ENCODE measurements at places on chromosomes 6 and 20.

GRCh38 chr6:136012943-136013342 is 161.4 kb downstream of the PDE7B start:
- DNase-seq = no peak

GRCh38 chr6:145212813-145213212 is 522.5 kb downstream of the EPM2A start:
- DNase-seq = no peak

DNA sequence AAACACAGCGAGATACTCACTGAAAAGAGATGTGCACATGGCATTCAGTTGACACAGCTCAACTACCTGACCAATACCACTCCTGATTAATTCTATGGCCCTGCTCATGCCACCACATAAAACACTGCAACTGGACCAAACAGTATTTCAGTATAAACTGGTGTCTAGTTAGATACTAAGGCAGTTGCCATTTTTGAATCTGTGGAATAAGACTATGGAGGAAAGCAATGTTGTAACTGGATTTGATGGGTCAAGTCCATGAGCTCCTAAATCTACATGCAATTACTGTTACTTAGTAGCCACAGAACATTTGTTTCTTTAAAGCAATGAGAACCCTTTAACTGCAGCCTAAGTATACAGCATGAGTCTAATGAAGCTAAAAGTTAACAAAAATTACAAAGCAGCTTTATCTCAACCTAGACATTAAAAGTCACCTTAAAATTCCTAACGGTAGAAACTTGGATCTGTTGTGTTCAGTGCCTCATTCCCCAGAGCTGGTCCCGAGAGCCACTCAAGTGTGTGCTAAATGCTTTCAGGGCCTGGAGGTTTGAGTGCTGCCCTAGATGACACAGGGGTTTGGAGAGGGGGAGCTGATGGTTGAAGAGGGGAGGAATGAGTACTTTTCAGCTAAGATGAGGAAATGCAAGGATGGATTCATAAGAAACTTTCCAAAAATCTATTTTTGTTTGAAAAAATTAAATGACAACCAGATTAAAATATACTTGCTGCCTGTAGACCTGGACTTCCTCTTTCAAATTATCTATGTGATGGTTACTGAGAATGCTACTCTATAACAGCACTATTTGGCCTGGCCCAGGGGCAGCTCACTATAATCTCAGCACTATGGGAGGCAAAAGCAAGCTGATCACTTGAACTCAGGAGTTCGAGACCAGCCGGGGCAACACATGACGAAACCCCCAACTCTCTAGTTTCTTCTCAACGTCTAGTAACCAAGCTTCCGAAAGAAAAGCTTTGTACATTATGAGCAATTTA is 15.6 kb downstream of the SNX5 start:
- DNase-seq = no peak

DNA sequence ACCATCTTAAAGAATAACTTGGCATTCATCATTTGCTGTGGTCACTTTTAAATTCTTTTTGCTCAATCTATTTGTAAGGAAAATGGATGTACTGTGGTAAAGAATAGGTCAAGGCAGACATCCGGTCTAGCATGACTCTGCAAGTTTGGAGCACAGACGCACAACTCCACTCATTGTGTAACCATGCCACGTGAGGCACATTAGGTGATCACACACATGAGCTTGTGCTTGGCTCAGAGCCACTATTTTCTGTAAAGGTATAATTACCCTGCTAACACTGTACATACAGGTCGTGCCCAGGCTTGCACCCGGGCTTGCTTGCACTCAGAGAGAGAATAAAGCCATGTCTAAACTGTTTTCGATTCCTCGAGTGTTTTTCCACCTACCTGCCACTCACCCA is 1289.1 kb upstream of the ADGRB3 start:
- DNase-seq = no peak

DNA sequence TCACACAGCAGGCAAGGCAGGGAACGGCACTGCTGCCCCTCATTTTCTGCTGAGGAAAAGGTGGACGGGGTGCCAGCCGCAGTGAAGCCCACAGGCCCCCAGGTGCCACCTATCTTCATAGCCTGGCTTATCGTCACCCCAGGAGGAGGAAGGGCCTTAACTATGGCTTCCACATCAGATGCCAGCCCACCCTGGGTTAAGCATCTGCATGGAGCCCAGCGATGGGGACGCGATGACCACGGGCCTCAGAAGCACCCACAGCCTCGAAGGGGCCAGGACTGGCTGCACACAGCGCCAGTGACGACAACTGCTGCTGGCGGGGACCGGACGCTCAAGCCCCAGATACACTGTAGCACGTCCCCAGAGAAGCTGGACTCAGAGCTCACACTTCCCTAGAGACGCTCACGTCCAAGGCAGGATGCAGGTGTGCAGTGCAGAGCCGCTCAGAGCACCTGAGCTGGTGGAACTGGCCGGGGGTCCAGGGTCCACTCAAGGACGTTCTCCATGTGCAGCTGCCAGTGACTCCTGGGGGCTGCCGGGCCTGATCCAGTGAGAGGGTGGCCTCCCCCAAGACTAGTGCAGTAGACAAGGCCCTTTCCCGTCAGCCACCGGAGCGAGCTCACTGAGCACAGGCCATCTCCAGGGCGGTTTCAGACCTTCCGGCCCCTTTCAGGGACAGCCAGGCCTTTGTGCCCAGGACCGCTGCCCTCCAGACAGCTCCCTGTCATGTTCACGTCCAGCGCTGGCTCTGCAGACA is 83.0 kb downstream of the YTHDF1 start:
- no peak for DNase-seq

GRCh38 chr20:4303136-4303535 is 287.8 kb upstream of the RNF24 start:
- no peak for DNase-seq

DNA sequence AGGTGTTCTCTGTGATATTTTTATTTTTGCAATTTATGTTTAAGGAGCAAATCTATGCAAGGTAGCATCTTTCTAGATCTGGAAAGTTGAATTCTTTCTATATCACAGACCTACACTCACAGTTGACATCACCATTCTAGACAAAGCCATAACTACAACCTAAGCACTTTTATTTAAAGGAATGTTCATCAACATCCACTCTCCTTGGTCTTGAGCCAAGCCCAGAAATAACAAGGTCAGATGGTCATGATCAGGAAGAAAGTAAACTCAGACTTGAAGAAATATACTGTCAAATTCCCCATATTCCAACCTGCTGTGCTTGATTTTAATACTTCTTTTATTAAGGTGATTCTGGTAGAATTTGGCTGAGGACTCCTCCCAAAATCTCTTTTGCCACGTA is 32.2 kb downstream of the MMUT start:
- DNase-seq = no peak

All from prostate gland (tissue), 2 donors.